ENCODE measurements at places on chromosomes 12 and 14. TPM values are rescaled to one million over a fixed set of nuclear protein-coding genes. Genes with fewer than 3 reads are reported as not detected.

GRCh38 chr14:65936342-65936975 lies 523.9 kb downstream of the FUT8 start:
- DNase-seq = no peak

GRCh38 chr14:78836777-78837176 lies 666.6 kb downstream of the NRXN3 start:
- no peak for DNase-seq

DNA sequence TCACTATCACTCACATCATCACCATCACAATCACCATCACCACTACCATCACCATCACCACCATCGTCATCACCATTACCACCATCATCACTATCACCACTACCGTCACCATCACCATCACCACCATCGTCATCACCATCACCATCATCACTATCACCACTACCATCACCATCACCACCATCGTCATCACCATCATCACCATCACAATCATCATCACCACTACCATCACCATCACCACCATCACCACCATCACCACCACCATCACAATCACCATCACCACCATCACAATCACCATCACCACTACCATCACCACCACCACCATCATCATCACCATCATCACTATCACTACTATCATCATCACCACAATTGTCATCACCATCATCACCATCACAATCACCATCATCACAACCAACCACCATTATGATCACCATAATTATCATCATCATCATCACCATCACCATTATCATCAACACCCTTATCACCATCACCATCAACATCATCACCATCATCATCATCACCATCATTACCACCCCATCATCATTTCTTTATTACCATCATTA lies 90.8 kb downstream of the DICER1 start:
- DNase-seq = no peak

DNA sequence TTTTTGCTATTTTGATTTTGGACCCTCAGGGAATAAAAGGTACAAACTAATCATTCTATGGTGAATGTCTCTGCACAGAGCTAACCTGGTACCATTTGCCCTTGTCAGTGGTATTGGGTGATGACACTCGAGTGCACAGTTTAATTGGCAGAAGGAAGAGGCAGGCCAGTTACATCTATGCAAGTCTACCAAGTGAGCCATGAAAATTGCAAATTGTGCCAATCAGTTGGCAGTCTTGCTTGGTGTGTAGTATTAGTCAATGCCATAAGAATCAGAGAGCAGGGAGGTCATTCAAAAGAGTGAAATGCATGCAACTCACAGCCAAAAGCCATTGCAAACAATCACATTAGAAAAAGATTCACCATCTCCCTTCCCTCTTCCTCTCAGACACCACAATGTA lies 479.6 kb downstream of the ADAMTS20 start:
- no peak for DNase-seq

The COCH gene
- total RNA-seq = 1.0 TPM

All from heart left ventricle (tissue), 16 donors.